ENCODE measurements at places on chromosomes 6 and 20.

GRCh38 chr6:84804720-84805119 lies 40.3 kb upstream of the TBX18 start:
- DNase-seq, result peak; percentile 15

- peak; percentile 47 for DNase-seq
Measured at GRCh38 chr6:100573166-100573565, 108.4 kb upstream of the SIM1 start.

- DNase-seq, result no peak
Measured at GRCh38 chr20:37204056-37204455, 24.7 kb upstream of the MROH8 start.

GRCh38 chr20:11979306-11979990 lies 61.8 kb downstream of the BTBD3 start:
- no peak for DNase-seq

- DNase-seq, result no peak
Measured at GRCh38 chr6:152127432-152128165, 320.1 kb downstream of the ESR1 start.

GRCh38 chr6:159257846-159258245 lies 88.6 kb downstream of the FNDC1 start:
- DNase-seq, result no peak

GRCh38 chr6:4640139-4640538 lies 136.1 kb upstream of the CDYL start:
- DNase-seq, result no peak

DNA sequence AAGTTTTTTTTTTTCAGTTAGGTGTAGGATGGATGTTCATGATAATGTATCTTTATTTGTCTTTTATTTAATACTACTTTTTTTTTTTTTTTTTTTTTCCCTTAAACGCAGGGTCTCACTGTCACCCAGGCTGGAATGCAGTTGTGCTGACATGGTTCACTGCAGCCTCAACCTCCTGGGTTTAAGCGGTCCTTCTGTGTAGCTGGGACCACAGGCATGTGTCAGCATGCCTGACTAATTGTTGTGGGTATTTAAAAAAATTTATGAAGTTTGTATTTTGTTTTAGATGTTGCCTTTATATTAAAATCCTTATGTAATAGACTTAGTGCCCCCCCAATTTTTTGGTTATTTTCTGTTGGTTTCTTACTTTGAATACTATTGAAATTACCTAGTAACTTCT lies 42.6 kb downstream of the NCOA3 start:
- peak; percentile 85 for DNase-seq

- no peak for DNase-seq
Measured at GRCh38 chr6:143608906-143609305, 68.9 kb upstream of the PHACTR2 start.

DNA sequence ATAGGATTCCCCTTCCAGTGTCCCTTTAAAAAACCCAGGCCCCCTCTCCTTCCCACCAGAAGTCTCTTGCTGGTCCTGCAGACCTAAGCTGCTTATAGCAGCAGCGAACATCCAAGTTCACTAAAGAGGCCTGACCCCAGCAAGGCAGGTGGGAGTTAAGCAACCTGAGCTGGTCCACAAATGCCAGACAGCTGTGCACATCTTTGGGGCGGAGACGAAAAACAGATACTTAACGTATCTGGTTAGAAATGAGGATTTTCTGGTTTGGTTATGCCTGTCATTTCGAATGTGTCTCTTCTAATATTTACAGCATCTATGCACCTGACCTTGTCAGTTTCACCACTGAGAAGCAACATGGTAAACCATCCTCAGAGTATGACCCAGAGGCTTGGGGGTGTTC lies 87.8 kb downstream of the SLC2A10 start:
- DNase-seq, result no peak

GRCh38 chr6:8803181-8803760 lies 367.9 kb upstream of the SLC35B3 start:
- no peak for DNase-seq

DNA sequence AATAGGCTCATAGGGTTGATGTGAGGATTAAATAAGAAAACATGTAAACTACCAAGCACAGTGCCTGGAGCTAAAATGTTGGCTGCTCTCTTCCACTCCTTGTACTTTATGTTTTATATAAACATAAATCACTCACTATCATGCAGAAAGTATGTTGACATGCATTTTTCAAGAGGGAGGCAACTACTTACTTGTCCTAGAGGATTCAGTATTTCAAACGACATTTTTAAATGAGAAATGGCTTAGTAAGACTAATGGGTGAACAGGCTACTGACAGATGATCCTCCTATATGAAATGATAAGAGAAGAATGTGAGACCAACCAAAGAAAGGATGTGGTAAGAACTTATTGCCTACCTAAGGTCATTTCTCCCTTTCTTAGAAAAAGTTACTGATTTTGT lies 21.0 kb downstream of the LATS1 start:
- DNase-seq, result no peak

DNA sequence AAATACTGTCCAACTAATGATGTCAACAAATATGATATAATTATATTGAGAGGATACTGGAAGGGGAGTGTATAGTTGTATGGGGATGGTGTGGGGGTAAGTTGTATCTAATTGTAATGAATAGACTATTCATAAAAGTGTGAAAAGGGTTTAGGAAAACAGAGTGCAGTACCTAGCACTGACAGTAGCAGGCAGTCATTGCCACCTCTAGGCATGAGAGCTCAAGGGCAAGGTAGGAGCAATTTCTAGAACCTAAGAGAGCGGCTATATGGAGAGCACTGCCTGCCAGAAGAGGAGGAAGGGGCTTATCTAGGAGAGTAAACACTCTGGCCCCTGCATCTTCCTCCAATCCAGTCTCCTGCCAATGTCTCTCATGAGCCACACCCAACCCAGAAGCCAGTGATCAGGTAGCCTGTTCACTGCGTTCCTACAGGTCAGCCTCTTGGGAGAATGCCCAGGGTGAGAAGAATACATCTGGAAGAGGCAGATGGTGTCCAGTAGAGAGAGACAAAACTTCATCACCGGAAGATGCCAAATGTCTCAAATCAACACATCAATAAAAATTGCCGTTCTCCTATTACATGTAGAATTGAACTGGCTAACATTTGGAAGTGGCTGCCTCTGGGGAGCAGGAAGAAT lies 200.0 kb downstream of the LY86 start:
- no peak for DNase-seq

DNA sequence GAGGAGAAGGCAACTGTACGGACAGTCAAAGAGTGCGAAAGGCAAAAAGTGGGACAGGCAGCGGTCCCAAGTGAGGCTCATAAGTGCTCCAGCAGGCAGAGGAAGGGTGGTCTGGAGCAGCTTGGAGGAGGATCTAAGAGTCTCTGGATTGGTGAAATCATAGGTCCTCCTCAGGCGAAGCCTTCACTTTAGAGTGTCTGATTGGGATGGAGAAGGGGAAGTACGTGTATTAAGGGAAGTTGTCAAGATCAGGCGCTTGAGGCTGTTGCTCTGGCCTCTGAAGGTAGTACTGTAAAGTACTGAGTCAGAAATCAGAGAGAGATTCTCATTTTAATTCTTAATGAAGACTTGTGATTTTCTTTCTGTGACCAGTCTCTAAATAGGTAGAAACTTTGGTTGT lies 185.6 kb downstream of the KIF16B start:
- DNase-seq, result no peak

DNA sequence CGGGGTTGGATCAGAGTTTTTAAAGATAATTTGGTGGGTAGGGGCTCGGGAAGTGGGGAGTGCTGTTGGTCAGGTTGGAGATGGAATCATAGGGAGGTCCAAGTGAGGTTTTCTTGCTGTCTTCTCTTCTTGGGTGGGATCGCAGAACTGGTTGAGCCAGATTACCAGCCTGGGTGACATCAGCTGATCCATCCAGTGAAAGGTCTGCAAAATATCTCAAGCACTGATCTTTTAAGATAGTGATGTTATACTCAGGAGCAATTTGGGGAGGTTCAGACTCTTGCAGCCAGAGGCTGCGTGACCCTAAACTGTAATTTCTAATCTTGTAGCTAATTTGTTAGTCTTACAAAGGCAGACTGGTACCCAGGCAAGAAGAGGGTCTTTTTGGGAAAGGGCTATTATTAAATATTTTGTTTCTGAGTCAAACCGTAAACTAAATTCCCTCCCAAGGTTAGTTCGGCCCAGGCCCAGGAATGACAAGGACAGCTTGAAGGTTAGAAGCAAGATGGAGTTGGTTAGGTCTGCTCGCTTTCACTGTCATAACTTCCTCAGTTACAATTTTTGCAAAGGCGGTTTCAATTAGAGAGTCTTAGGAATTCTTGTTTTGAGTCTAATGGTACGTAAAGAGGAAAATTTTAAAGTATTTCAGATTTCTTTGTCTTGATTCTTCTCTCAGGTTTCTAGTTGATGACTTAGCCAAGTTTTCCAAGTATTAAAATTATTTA lies 53.1 kb downstream of the SCAF8 start:
- no peak for DNase-seq

GRCh38 chr20:31962761-31963160 lies 5.2 kb upstream of the XKR7 start:
- DNase-seq, result no peak

DNA sequence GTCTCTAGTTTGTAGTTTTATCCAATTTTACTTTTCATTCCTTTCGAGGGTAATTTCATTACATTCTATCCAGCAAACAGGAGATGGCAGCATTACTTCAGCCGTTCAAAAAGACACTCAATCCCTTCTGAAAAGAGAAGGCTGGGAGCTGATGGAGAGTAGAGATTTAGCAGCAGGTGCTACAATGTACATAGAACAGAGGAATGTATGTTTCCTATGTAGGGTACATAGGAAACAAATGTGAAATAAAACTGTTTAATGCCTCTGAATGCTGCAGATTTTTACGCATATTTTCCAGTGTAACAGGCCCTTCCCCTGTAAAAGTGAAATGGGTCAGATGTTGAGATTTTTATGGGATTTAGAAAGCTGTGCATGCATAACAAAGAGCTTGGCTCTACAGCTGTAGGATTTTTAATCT lies 16.0 kb downstream of the RPS12 start:
- peak; percentile 61 for DNase-seq

GRCh38 chr20:62918831-62919230 lies 7.5 kb downstream of the DIDO1 start:
- no peak for DNase-seq

GRCh38 chr6:81748994-81749393 lies 3.5 kb downstream of the TENT5A start:
- no peak for DNase-seq

- DNase-seq, result no peak
Measured at GRCh38 chr20:53657732-53658131, 64.1 kb upstream of the ZNF217 start.
